ENCODE measurements at places on chromosomes 5 and 9. TPM values are rescaled to one million over a fixed set of nuclear protein-coding genes. Genes with fewer than 3 reads are reported as not detected.

GRCh38 chr9:19375538-19375937 lies 4.5 kb downstream of the RPS6 start:
- no peak for DNase-seq

DNA sequence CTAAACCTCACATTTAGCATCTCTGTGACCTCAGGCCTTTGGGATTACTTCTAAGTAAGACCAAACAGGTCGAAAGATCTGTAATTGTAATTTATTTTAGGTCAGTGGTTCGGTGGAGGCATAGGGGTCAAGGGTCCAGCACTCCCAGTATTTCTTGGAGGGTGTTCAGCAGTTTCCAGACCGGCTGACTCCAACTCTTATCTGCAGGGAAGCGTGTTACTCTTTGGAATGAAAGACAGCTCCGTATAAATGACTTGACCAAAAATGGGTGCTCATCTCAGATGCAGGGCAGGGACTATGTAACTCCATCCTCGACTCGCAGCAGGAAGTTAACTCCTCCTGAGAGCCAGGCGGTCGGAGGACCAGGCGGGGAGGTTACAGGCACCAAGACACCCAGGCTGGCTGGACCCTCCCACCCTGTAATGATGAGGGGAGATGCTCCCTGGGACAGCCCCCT lies 620 bp upstream of the VPS13A start:
- DNase-seq, result no peak

- no peak for DNase-seq
Observed at GRCh38 chr5:127068493-127069214, 4.6 kb downstream of the C5orf63 start.

SARDH gene
- 2.8 TPM for total RNA-seq
